ENCODE measurements at places on chromosomes 3 and 15.

- no peak for DNase-seq
Observed at GRCh38 chr15:87722941-87723691, 533.4 kb downstream of the NTRK3 start.

DNA sequence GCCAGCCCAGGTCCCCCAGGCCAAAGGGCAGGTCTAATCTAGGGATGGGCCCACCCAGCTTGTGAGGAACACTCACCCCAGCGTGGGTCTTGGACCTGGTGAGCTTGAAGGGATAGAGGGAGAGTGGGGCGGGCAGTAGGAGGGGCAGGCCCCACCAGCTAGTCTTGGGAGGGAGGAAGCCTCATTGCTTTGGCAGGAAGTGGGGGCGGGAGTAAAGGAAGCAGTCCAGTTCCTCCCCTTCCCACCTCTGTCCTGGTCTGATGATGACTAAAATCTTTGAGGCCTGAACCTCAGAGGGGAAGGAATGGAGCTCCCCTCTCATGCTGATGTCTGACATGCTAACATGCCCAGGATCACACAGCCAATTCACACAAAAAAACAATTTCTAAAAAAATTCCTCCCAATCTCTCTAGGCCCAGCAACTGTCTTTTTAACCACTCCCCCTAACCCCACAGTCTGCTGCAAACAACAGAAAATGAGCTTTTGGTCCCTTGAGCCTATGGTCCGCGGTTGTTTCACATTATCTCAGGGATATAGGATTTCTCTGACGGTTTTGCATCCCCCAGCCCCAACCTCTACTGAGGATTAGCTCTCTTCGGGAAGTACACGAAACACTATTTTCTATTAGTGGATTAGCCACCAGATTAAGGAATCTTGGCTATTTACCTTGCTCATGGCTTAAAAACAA is 30.7 kb upstream of the DUSP7 start:
- DNase-seq: no peak

DNA sequence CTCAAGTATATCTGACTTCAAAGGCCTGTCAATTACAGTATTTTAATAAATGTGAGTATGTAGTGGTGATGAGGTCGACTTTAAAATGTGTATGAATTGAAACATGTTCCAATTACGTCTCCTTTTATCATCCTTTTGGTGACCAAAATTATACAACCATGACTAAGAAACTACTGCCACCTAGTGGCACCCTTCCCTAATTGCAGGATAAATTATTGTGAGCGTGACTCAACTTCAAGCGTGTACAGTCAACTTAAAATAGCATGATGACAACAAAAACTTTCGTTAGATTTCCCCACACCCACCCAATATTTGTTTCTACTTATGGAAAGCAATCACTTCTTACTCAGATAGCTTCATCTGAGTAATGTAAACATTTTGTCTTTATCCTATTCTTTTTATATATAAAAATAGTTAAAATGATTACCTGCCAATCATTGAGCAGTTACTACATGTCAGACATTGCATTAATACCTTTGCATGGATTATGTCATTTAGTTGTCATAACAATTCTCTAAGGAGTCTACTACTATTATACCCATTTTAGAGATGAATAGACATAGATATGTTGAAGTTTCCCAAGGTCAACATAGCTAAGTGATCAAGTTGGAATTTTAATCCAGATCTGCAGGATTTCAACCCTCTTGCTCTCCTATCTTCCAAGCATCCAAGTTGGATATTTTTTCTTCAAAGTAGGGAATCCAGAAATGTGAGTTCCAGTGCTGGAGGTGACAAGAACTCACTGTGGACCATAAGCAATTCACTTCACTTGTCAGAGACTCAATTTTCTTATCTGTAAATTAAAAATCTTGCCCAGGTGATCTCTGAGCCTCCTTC is 106.0 kb downstream of the MEX3B start:
- no peak for DNase-seq

DNA sequence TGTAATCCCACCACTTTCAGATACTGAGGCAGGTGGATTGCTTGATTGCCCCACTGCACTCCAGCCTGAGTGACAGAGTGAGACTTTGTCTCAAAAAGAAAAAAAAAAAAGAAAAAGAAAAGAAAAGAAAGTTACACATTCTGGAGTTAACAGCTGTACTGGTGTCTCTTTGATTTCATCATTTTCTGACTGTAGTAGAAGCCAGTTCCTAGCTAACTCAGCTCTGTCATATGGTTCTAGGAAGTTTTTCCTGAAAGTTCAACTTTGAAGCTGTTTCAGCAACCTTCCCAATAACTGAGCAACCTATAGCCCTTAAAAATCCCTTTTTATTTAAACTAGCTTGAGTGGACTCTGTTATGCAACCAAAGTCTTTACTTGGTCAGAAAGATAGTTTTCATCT is 104.6 kb upstream of the STRIT1 start:
- DNase-seq: no peak

DNA sequence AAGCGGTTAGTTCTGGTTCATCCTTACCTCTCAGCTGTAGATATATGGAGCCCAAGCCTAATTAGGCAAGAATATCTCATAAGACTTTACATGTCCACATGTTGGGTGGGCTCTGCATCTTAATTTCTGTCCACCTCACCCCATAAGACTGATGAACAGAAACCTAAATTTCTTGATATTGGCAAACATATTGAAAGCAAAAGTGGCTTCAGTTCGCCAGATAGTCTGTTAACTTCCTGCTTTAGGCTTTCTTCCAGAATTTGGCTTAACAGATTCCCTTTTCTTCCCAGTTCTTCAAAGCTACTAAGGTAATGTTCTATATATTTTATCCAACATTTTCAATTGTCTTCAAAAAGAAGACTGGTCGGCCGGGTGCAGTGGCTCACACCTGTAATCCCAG is 19.7 kb downstream of the GABPB1 start:
- DNase-seq: no peak

DNA sequence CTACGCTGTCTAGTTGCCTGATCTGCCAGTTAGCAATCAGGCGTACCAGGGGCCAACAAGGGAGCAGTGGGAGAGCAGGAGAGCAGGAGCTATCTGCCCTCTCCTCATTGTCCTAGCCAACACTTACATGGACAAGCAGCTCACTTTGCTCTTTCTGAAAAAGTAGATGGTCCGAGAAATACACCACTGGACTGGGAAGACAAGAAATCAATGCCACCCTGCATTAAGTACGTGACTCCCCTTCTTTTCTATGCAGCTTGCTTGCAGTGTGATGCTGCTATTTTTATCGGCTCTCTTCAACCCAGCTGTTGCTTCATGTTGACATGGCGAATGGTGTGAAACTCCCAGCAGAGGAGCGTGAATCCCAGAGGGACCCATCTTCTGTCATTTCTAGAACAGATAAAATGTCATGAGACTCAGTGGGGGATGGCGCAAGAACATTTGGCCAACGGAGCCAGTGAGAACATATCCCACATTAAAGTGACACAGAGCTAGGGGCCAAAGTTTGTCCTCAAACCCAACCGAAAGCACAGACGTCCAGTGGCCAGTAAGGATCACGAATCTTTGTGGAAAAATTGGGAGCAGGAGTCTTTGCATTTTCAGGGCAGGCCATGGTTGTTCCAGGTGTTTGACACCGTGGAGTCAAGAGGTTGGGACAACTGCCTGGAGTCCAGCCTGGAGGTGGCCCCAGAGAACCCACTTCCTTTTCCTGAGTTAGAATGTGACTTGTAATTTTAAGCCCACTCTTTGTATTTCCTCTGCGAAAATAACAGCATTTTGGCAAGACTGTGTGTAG is 53.7 kb upstream of the MEF2A start:
- no peak for DNase-seq

- DNase-seq: no peak
Observed at GRCh38 chr3:123105201-123106189, 38.7 kb downstream of the PDIA5 start.

GRCh38 chr3:195388380-195388779 is 54.4 kb downstream of the ACAP2 start:
- DNase-seq: no peak

GRCh38 chr3:99630815-99631214 is 7.6 kb upstream of the COL8A1 start:
- DNase-seq: no peak

- no peak for DNase-seq
Observed at GRCh38 chr3:41334426-41334825, 135.1 kb downstream of the CTNNB1 start.

GRCh38 chr3:159996018-159996417 is 7.4 kb downstream of the IL12A start:
- DNase-seq: no peak

GRCh38 chr3:172464306-172464705 is 16.1 kb upstream of the GHSR start:
- DNase-seq: no peak

- DNase-seq: no peak
Observed at GRCh38 chr3:109806929-109807328, 469.6 kb upstream of the DPPA4 start.

DNA sequence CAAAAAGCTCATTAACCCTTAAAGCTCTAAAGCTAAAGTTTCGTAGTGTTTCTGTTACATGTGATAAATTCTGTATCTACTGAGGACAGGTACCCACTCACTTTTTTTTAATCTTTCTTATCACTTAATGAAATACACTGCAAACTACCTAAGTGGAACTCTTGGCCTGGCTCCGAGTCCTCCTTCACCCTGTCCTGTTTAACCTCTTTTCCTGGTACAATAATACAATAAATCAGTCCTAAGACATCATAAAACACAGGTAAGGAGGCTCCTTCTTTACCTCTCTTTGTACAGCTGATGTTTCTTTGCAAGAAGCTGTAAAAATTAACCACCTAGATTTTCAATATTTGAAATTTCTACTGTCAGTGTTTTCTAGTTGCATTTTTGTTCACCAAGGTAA is 15.8 kb downstream of the SEMA6D start:
- no peak for DNase-seq

DNA sequence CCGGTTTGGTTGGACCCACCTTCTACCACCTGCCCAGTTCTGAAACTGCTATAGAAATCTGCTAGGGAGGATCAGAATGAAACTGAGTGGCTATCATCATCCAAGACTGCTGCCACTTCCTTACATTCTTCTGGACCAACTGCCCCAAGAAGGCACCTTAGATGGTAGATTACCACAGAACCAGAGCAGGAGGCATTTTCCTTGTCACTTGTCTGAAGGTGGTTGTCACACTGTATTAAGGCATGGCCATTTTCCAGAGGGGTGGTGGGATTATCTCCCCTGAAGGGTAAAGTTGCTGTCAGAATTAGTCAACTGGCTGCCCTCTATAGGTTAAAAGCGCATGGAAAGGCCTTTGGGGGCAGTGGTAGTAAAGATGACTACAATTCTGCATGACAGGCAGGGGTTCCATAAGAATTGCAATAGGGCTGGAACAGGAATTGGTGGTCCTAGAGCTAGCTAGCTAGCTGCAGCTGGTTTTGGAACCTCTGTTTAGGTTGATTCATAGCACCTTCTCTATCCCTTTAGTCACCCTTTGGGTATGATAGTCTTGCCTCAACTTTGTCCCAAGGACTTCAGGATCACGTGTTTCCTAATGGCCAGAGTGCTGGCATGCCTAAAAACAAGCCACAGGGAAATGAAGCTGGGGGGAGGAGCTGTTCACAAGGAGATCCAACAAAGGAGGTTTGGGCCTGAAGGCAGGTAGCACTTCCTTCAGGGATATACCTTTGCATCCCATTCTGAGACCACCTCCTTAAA is 4.8 kb upstream of the CSPG5 start:
- no peak for DNase-seq

DNA sequence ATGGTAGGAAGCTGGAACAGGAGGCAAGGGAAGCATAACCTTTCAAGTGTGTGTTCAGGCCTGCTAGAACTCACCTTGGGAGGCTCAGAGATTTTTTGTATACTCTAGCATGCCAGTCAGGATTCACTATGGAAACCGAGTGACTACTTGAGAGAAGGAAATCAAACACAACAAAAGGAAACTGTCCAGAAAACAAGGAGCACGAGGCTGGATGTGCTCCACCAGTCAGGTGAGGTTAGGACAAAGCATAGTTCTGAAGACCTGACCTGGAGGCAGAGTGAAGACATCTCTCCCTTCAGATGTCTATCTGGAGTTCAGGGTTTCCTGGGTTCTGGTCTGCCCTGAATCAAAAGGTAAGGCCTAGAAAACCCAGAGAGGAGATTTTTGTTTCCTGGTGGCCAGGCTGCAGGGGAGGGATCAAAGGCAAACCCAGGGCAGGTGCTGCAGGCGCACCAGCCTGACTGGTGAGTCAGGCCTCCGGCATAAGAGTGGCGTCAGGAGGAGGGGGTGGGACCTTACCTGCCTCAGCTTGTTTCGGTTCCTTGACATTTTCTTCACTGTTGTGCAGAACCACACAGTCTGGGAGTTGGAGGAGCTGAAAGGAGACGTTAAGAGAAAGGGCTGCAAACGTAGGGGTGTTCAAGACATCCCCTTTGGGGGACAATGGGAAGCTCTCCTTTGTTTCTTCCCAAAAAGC is 52.2 kb upstream of the OSBPL11 start:
- DNase-seq: no peak

GRCh38 chr3:197949778-197950676 is at the start of gene RPL35A:
RPL35A (plus strand) TSS chr3:197950190; CDS start chr3:197950968, 778 bp downstream.
- peak; percentile 48 for DNase-seq

DNA sequence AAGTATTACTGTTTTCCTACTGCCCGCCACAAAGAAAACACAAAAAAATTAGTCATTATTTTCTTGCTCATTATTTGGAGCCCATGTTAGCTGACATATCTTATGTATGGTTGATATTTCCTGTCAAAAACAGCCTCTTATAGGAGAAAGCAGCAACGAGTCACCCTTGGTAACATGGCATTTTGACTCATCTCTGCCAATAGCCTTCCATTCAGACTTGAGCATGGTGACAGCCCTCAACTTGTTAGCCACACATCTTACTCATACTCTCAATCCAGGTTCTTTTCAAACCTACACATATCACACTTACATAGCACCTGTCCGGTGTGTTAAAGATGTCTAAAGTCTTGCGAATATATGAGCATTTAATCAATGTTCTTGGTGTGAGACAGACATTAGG is 109.4 kb upstream of the SAMMSON start:
- no peak for DNase-seq

- no peak for DNase-seq
Observed at GRCh38 chr3:90134090-90134489, 1026.7 kb downstream of the EPHA3 start.

- DNase-seq: no peak
Observed at GRCh38 chr3:152477422-152477821, 208.7 kb downstream of the MBNL1 start.

DNA sequence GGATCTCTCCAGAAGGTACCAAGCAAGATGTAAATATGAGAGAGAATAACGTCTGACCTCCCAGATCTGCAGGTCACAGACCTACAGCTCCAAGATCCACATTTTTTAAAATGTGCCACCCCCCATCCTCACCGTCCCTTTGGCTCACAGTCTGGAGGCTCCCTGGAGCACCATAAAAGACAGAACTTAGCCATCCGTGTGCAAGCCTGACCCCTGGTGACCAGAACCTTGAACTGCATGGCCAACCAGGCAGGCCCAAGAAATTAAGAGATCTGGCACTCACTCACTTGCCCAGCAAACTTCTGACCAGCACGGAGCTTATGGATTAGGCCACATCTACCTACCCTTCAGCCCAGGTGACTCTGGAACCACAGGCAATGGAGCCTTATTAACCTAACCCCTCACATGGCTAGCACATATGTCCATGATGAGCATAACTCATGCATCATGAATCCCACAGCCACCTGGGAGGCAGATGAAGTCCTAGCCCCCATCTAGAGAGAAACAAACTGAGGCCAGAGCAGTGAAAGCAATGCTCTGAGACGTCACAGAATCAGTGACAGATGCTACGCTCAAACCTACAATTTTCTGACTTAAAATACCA is 275.3 kb downstream of the UACA start:
- no peak for DNase-seq

GRCh38 chr3:151216641-151217607 is 13.9 kb upstream of the GPR171 start:
- no peak for DNase-seq

- DNase-seq: no peak
Observed at GRCh38 chr3:184172681-184173373, 1.8 kb upstream of the AP2M1 start.

All from thoracic aorta (tissue), 2 donors.